Fibroblast of villous mesenchyme (primary cell): ENCODE measurements at places on chromosomes 1 and 21. TPM values are rescaled to one million over a fixed set of nuclear protein-coding genes. Genes with fewer than 3 reads are reported as not detected.

DNA sequence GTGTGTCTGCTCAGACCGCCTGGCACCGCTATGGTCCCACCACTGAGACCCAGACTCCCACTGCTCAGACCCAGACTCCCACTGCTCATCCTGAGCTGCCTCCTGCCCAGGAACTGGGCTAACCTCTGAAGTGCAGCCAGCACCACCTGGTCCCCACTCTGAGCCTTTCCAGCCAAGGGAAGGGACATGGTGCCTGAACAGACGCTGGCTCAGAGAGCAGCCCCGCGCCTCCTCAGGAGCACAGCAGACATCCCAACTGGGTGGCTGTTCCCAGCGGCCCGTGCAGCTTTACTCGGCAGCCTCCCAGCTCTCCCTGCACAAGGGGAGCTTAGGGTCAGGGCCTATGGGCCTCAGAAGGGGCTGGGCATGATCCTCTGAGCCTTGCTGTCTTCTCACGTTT lies 27.8 kb upstream of the CNTN2 start:
- DNase-seq = no peak

GRCh38 chr21:23217597-23217996 lies 2219.4 kb downstream of the NCAM2 start:
- no peak for DNase-seq

- peak; percentile 28 for DNase-seq
Measured at GRCh38 chr21:35448876-35449599, 399.9 kb upstream of the RUNX1 start.

DNA sequence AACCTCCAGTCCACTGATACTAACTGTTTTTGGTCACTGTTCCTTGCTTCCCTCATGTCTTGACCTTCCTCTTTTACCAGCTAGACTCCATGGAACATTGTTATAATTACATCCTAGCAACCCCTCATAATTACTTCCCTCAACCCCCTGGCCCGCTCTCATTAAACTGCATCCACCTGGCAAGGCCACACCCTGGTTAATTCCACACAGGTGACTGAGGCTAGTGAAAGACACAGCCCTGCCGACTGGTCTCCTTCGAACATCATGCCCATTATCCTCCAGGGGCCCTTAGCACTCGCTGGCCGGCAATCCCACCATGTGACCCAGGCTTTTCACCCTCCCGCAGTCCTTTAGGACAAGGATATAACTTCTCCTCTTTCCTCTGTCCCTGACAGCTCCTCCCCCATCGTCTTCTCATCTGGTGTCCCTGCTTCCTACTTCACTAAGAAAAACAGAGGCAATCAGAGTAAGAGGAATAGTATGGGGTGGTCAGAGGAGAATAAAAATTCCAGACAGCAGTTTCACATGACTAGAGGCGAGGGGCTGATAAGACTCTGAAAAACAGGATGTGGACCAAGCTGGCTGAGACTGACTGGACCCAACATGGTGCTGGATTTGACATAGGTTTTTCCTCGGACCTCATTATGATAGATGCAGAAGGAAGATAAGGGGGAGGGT lies 8.8 kb upstream of the TENT5B start:
- DNase-seq = peak; percentile 52

DNA sequence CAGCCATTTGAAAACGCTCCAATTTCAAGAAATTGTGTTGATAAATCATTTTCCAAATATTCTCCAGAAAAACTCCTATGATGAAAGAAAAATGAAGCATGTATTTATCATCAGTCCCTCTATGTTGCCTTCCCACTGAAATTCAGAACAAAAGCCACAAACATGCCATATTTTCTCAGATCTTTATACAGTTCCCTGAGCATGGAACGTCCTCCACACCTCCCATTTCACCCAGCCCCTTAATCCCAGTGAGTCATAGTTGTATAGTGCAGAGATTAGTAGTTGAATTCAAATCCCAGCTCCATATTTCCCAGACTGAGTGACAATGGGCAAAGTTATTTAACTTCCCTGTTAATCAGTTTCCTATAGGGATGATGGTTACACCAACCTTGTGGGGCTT lies 20.6 kb upstream of the NPL start:
- no peak for DNase-seq

SSX2IP gene
- 13.4 and 13.5 TPM in 2 replicates for total RNA-seq

TARBP1 gene
- total RNA-seq = 17.7 and 20.3 TPM in 2 replicates

PLEKHN1 gene
- 1.7 and 1.9 TPM in 2 replicates for total RNA-seq
